Lung (tissue), 17 donors: ENCODE measurements at places on chromosomes 3 and 15.
A peak's percentile ranks its signal among the peaks of the same experiment; 100 is the strongest.

DNA sequence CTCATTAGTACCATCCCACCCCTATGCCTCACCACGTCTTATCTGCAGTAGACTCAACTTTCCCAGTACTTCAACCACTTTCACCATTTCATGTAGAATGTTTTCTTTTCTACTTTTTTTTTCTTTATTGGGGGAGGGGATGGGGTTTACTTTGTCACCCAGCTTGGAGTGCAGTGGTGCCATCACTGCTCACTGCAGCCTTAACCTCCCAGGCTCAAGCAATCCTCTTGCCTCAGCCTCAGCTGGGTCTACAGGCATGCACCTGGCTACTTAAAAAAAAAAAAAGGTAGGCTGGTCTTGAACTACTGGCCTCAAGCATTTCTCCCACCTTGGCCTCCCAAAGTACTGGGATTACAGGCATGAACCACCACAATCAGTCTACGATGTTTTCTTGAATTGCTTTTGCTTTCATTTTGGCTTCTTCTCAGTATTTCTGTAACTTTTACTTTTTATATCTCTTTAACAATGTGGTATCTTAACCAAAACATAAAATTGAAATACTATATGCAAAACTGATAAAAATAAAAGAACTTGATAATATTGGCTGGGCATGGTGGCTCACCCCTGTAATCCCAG lies 44.9 kb upstream of the CHL1 start:
- no peaks in the 10 kb centered on the region for H3K36me3 ChIP-seq
- H3K27ac ChIP-seq = no peak overlapping the region
- no peak overlapping the region for H3K4me3 ChIP-seq
- no peaks in the 10 kb centered on the region for H3K27me3 ChIP-seq
- H3K4me1 ChIP-seq = no peaks in the 10 kb centered on the region
- no peak for DNase-seq

- no peak overlapping the region for H3K27ac ChIP-seq
- H3K4me1 ChIP-seq = peaks cover 41% of the 10 kb centered on the region
- no peaks in the 10 kb centered on the region for H3K27me3 ChIP-seq
- DNase-seq = no peak
Observed at GRCh38 chr15:101173233-101174119, 78.4 kb downstream of the CHSY1 start.

- H3K27ac ChIP-seq = no peak overlapping the region
- H3K27me3 ChIP-seq = no peaks in the 10 kb centered on the region
- peak; percentile 31 for DNase-seq
- H3K36me3 ChIP-seq = no peaks in the 10 kb centered on the region
- no peaks in the 10 kb centered on the region for H3K4me1 ChIP-seq
Observed at GRCh38 chr3:60839246-60839645, 412.0 kb downstream of the FHIT start.

- peaks cover 20% of the 10 kb centered on the region for H3K4me1 ChIP-seq
- peak; percentile 47 for DNase-seq
Observed at GRCh38 chr3:50205413-50206276, 574 bp downstream of the SLC38A3 start.

DNA sequence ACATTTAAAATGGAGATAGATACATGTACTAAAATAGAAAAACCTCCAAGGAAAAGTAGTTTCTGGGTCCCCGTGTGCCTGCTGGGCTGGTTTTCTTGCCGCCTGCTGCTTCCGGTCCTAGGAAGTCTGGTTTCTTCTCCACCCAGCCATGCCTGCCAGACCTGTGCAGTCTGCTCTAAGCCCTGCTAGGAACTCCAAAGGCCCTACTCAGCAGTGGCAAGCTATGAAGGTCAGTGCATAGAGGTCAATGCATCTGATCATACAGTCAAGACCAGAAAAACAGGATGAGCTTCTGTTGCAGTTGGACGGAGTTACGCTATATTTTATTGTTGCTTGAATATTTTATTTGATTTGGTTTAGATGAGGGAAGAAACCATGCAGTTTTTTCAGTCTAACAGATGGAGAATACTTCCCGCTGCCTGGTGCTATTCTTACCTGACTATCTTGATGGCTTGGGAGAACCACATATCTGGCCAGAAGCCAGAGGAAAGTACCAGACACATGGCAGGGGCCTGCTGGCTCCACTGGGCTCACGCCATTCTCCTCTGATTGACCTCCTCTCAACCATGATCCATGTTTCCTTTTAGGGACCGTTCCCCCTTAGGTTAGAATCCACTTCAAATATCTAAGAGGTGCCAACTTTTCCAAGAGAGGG lies 226.8 kb upstream of the ST8SIA2 start:
- H3K27me3 ChIP-seq = no peaks in the 10 kb centered on the region
- peaks cover 7% of the 10 kb centered on the region for H3K36me3 ChIP-seq
- peak overlapping the region; percentile 27 for H3K27ac ChIP-seq
- no peak for DNase-seq

- no peaks in the 10 kb centered on the region for H3K27me3 ChIP-seq
- no peak for DNase-seq
- H3K36me3 ChIP-seq = no peaks in the 10 kb centered on the region
- peaks cover 4% of the 10 kb centered on the region for H3K4me1 ChIP-seq
Observed at GRCh38 chr3:155869691-155870090, 759 bp upstream of the GMPS start.

DNA sequence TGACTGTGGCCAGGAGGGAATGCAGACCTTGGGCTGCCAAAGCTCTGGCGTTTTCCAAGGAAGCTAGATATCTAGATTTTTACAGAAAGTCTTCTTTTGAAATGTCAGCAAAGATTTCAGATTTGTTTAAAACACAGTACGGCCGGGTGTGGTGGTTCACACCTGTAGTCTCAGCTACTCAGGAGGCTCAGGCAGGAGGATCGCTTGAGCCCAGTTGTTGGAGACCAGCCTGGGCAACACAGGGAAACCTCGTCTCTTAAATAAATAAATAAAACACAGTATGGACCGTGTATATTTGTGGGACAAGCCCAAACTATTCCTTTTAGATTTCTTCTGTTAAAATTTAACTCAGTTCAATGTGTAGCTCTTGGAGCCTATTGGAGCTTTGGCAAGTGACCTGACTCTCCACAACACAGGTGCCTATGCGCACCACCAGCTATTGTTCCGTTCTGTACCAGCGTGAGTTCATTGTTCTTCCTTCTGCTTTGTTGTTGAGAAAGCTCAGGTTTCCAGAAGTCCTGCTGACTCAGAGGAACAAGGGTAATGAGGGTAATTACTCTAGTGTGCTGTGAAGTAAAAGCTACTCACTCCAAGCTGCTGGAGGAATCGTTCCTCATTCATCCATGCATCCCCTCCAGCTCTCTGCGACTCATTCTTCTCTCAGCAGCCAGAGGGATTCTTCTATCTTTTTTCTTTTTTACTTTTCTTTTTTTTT lies 73.1 kb upstream of the SLC6A6 start:
- H3K27me3 ChIP-seq = no peaks in the 10 kb centered on the region
- H3K27ac ChIP-seq = no peak overlapping the region
- no peaks in the 10 kb centered on the region for H3K36me3 ChIP-seq

- no peaks in the 10 kb centered on the region for H3K36me3 ChIP-seq
- no peak overlapping the region for H3K4me3 ChIP-seq
- H3K27me3 ChIP-seq = no peaks in the 10 kb centered on the region
- no peaks in the 10 kb centered on the region for H3K4me1 ChIP-seq
Observed at GRCh38 chr15:35720019-35720418, 174.1 kb upstream of the DPH6 start.

GRCh38 chr3:158808697-158809096 lies 6.8 kb downstream of the MFSD1 start:
- no peak overlapping the region for H3K27ac ChIP-seq
- H3K4me3 ChIP-seq = no peak overlapping the region
- peaks cover 22% of the 10 kb centered on the region for H3K36me3 ChIP-seq
- DNase-seq = no peak
- no peaks in the 10 kb centered on the region for H3K4me1 ChIP-seq

- H3K4me3 ChIP-seq = no peak overlapping the region
- no peak overlapping the region for H3K27ac ChIP-seq
- no peaks in the 10 kb centered on the region for H3K4me1 ChIP-seq
- no peak for DNase-seq
- no peaks in the 10 kb centered on the region for H3K36me3 ChIP-seq
- H3K27me3 ChIP-seq = no peaks in the 10 kb centered on the region
Observed at GRCh38 chr15:26318689-26319088, 454.2 kb downstream of the GABRB3 start.

- no peak for DNase-seq
- H3K27ac ChIP-seq = no peak overlapping the region
- no peaks in the 10 kb centered on the region for H3K27me3 ChIP-seq
- no peak overlapping the region for H3K4me3 ChIP-seq
- no peaks in the 10 kb centered on the region for H3K36me3 ChIP-seq
Observed at GRCh38 chr3:177936721-177937120, 599.5 kb upstream of the KCNMB2 start.

GRCh38 chr3:139954146-139954860 lies 19.3 kb downstream of the CLSTN2 start:
- H3K4me3 ChIP-seq = no peak overlapping the region
- H3K27me3 ChIP-seq = no peaks in the 10 kb centered on the region
- H3K27ac ChIP-seq = no peak overlapping the region
- H3K4me1 ChIP-seq = no peaks in the 10 kb centered on the region
- H3K36me3 ChIP-seq = no peaks in the 10 kb centered on the region

DNA sequence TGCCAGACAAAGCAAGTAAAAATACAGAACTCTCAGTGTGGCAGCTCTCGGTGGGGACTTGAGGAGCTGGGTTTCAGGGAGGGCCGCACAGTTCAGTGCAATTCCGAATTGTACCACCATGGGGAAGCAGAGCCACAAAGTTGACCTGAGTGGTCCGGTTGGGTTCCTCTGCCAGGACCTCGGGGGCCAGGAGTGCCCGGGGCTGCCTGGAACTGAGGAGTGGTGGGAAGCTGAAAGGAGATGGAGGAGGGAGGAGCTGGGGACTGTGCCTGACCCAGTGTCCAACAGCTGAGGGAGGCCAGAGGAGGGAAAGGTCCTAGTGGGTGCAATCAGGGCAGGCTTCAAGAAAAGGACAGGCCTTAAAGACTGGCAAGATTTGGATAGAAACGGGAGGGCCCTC lies 32.2 kb upstream of the TRH start:
- no peaks in the 10 kb centered on the region for H3K4me1 ChIP-seq
- H3K27me3 ChIP-seq = no peaks in the 10 kb centered on the region
- H3K27ac ChIP-seq = no peak overlapping the region
- H3K4me3 ChIP-seq = no peak overlapping the region
- peak; percentile 77 for DNase-seq
- no peaks in the 10 kb centered on the region for H3K36me3 ChIP-seq

DNA sequence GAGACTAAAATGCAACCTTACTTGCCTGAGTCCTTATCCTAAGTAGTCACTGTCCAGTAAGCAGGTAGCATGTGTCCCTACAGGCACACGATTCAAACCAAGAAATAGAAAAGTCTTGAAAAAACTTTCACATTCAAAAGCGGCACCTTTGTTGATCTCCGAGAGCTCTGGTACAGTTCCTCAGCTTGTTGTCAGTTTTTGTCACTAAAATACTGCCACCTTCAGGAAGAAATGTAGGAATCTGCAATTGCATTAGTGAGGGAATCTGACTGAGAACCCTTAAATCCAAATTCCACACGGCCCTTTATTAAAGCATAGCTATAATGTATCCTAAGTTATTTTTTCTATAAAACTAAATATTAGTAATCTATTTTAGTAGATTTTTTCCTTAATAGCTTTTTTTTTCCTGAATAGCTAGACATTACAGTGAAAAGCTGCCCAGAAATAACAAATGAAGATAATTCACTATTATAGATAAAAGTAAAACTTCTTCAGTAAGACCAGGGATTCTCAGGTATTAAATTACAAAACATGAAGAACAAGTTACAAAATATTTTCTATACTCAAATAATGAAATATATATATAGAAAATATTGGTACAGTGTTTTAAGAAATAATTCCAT lies 44.0 kb downstream of the CCDC54 start:
- H3K36me3 ChIP-seq = no peaks in the 10 kb centered on the region
- no peaks in the 10 kb centered on the region for H3K27me3 ChIP-seq
- no peaks in the 10 kb centered on the region for H3K4me1 ChIP-seq

GRCh38 chr3:16461463-16462245 lies 51.8 kb downstream of the RFTN1 start:
- no peaks in the 10 kb centered on the region for H3K27me3 ChIP-seq
- no peak overlapping the region for H3K27ac ChIP-seq
- peaks cover 3% of the 10 kb centered on the region for H3K4me1 ChIP-seq
- DNase-seq = no peak

- no peak for DNase-seq
- H3K4me3 ChIP-seq = no peak overlapping the region
- H3K4me1 ChIP-seq = no peaks in the 10 kb centered on the region
- H3K27me3 ChIP-seq = no peaks in the 10 kb centered on the region
Observed at GRCh38 chr3:195810455-195810845, 1.3 kb downstream of the MUC4 start.

GRCh38 chr3:137792626-137793271 lies 28.6 kb downstream of the SOX14 start:
- H3K4me1 ChIP-seq = no peaks in the 10 kb centered on the region
- no peaks in the 10 kb centered on the region for H3K36me3 ChIP-seq
- no peak overlapping the region for H3K27ac ChIP-seq
- no peaks in the 10 kb centered on the region for H3K27me3 ChIP-seq

- no peaks in the 10 kb centered on the region for H3K4me1 ChIP-seq
- H3K36me3 ChIP-seq = no peaks in the 10 kb centered on the region
- no peak for DNase-seq
- no peaks in the 10 kb centered on the region for H3K27me3 ChIP-seq
- no peak overlapping the region for H3K27ac ChIP-seq
- no peak overlapping the region for H3K4me3 ChIP-seq
Observed at GRCh38 chr3:128367221-128367620, 99.5 kb downstream of the DNAJB8 start.

DNA sequence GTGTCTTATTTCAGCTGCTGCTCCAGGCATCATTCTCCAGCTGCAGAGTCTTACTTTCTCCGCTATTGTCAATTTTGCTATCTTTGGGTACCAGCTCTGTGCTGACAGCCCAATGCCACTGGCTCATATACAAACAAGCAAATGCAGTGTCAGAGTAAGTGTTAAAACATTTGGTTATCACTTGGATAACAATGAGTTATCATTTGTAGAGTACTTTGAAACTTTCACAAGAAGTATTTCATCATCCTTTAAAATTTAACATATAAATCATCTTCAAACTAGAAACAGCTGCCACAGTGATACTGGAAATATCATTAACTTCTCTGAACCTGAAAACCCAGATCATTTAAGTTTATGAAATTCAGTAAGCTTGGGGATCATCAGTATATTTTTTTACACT lies 13.8 kb downstream of the TSPAN3 start:
- DNase-seq = no peak
- no peak overlapping the region for H3K4me3 ChIP-seq
- H3K36me3 ChIP-seq = peaks cover 5% of the 10 kb centered on the region
- H3K27me3 ChIP-seq = no peaks in the 10 kb centered on the region

DNA sequence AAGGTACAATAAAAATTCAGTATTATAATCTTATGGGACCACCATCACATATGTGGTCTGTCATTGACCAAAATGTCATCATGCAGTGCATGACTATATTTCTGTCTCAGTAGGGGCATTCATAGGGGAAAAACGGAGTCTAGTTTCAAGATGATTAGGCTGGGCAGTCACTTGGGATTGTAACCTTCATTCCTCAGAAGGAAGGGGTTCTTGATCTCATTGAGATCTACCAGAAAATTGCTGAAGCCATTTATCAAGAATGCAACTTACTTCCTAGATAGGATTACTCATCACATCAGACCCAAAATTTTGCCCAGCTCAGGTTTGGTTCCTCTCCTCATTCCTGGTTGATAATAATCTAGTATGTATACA lies 37.3 kb downstream of the BTD start:
- H3K4me1 ChIP-seq = peaks cover 10% of the 10 kb centered on the region
- no peak for DNase-seq
- no peak overlapping the region for H3K27ac ChIP-seq
- H3K4me3 ChIP-seq = no peak overlapping the region

GRCh38 chr3:153973722-153974265 lies 147.4 kb upstream of the ARHGEF26 start:
- H3K27me3 ChIP-seq = no peaks in the 10 kb centered on the region
- H3K36me3 ChIP-seq = no peaks in the 10 kb centered on the region
- H3K4me3 ChIP-seq = no peak overlapping the region
- H3K27ac ChIP-seq = no peak overlapping the region
